ENCODE measurements at places on chromosomes 16 and 17.
A peak's percentile ranks its signal among the peaks of the same experiment; 100 is the strongest.

DNA sequence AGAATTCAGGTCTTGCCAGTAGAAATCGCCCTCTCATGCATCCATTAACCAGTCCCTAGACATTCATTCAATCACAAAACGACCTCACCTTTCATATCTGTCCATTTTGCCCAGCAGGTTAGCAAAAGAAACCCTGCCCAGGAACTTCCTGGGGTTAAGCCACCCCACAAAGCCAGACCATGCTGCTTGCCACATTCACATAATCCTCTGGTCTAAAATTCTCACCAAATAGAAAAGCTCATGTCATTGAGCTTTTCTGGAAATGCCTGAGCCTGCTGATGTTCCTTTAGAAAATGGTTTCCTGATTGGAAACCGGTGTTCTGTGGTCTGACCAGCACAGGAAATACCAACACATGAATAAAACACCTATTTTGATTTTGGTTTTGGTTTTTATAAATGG, 21.6 kb upstream of the DYNLRB2 start:
- no peak for DNase-seq

DNA sequence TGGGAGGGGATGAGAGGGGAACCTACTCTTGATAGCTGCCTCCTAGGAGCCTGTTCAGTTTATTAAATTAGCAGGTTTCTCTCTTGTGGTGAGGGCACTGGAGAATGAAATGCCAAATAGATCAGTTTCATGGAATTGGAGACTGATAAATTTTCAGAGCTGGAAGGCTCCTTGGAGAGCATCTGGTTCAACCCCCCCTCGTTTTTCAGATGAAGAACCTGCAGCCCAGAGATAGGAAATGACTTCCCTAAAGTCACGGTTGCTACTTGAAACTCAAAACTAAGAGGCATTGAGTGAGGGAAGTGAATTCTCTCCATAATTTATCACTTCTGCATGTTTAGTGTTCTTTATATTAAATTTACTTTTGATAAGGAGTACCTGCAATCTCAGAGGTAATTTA, 366.0 kb upstream of the CCL2 start:
- no peak for DNase-seq

DNA sequence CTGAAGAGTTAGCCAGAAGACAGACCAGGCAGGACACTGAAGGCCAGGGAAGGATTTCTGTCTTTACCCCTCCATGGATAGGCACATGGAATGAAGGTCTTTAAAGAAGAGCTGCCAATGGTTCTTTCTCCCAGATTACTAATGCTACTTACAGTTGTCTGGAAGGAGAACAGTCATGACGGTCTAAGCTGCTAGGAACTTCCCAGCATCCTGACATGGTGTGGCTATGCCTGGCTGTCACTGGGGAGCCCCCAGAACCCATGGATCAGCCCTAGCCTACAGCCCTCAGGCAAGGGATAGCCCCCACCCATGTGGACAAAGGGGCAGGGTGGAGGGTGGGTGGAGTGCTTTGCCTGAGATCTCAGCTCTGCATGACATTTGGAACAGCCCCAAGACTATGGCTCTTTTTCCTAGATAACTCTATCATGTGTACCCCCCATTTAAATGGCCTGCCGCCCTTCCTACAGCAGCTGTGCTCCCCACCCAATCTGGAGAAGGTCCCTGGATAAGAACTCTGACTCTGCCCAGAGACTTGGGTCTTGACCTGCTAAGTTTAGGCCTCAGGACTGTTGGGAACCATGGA, 9.2 kb upstream of the KAT7 start:
- no peak for DNase-seq

DNA sequence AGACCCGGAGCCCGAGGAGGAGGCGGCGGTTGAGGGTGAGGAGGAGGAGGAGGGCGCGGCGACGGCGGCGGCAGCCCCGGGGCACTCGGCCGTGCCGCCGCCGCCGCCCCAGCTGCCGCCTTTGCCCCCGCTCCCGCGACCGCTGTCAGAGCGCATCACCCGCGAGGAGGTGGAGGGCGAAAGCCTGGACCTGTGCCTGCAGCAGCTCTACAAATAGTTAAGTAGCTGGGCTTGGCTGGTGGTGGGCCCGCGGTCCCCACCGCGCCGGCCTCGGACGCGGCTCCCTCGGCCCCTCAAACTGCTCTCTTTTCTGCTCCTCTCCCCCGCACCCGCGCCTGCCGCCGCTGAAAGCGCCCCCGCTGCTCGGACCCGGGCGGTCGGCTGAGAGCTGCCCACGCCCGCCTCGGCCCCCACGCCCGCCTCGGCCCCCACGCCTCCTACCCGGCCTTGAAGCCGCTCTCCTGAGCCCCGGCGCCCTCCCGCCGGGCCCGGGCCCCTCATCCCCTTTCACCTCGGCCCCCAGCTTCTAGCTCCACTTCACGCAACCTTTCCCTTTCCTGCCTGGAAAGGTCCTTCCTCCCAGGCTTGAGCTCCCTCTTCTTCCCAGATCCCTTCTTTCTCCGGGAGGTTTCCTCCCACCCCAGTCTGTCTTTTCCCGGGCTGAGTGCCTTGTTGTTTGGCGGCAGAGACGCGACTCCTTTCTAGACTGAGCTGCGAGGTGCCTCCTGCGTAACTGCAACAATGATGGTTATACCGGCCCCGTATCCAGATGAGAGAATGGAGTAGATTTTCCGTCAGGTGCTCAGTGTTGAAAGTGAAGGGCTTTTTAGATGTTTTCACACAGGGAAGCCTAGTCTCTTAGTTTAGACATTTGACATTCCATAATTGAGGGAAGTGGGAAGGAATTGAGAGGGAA, 850 bp downstream of the PPM1E start:
- no peak for DNase-seq

DNA sequence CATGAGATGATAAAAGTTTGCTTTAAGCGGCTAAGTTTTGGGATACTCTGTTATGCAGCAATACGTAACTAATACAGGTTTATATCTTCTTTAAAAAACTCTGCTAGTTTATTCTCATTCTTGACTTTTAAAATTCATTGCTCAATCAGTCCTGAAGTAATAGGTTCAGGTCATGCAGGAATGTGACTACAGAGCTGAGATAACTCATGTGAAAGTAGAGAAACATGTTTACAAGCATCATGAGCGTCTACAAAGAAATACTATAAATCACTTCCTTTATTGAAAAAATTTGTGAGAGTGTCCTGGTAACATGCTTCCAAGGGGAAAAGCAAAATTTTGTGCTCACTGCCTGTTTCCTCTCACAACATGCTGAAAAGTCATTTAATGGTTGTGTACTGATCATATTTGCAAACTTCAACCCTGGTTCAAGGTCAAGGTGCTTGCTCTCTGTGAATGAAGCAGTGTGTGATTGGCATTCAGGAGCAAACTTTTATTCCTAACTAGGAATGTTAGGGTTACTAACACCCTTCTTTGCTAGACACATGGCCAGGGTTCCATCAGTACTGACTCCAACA, 12.5 kb upstream of the TMIGD1 start:
- no peak for DNase-seq

- no peak for DNase-seq
These were observed 13.8 kb upstream of the ABCC3 start for GRCh38 chr17:50620858-50621257.

DNA sequence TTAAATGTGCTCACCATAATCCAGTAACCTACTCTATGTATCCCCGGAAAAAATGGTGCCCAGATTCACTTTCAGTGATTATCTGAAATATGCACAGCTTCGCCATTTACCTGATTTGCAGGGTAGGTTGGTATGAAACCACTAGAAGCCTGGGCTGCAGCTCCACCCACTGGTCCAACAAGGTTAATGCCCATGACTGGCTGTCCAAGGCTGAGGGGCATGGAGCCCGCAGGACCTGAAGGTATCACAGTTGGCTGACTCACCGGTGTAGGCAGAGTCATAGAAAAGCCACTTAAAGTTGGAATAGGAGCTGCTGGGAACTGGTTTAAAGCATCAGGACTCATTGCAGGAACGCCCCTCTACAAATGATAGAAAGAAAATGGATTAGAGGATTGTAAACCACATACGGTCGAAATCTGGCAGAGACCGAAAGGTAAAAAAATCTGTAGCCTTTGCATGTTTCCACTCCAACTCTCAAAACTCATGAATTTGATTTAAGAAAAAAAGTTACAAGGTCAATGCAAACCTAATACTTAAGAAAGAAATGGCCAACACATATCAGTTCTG, 38.6 kb downstream of the SYNRG start:
- DNase-seq = no peak

DNA sequence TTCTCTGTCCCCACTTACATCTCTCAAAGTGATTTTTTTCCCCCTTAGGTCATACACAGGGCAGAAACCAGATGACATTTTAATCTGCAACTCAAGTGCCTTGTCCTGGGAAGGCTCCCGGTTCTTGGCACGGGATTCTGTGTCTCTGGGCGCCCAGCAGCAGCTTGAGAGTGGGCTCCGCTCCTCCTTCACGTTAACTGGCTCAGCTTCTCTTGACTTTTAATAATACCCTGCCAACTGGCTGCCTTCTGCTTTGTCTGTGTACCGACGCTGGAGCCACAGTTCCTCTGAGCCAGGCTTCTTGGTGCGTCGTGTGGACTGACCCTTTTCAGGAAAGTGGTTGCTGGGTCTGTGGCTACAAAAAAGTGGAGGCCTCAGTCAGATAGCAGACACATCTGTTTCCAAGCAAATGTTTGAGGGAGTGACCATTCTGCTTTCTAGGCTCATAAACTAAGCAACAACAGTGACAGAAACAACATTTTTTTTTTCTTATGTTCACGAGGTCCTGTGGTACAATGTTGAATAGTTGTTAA, 64.9 kb downstream of the IRF8 start:
- DNase-seq = no peak

GRCh38 chr17:14670861-14671260, 370.0 kb downstream of the HS3ST3B1 start:
- DNase-seq = no peak

DNA sequence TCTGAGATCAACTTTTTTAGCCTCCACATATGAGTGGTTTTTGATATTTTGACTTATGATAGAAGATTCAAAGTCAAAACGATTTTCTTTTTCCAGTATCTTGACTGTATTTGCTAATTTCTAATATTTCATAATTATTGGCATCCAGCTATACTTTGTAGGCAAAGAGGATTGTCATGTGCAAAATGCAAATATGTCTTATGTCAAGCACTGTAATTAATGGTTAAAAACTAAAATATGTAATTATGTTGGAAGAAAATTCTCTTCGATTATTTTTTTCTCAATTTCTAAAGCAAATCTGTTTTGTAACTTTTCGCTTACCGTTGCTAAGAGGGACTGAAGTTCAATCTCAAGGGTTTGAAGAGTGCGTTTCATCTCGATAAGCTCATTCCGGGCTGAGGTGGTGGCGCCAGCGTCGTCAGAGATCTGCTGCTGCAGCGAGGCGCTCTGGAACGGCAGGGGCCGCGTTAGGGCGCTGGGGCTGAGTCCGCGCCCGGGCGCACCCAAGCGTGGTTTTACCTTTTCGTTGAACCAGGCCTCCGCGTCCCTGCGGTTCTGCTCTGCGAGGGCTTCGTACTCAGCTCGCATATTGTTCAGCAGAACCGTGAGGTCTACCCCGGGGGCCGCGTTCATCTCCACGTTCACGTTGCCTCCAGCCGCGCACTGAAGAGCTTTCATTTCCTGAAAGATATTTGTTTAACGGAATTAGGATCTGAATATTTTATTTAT, 3.0 kb downstream of the KRT27 start:
- DNase-seq = no peak

- peak; percentile 20 for DNase-seq
These were observed 2.5 kb upstream of the RAB11FIP4 start for GRCh38 chr17:31388770-31389656.

- DNase-seq = no peak
These were observed 25.9 kb downstream of the PITPNM3 start for GRCh38 chr17:6530324-6530920.

DNA sequence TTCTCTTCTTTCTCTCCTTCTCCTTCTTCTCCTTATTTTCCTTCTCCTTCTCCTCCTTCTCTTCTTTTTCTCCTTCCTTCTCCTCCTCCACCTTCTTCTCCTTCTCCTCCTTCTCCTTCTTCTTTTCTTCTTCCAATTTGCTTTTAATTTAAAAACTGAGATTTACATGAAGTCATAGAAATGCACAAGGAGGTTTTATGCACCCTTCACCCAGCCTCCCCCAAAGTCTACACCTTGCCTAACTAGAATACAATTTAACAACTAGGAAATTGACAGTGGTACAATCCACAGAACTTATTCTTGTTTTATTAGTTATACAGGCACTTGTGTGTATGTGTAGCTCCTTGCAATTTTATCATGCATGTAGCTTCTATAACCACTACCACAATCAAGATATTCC, 826.7 kb downstream of the KCNJ2 start:
- DNase-seq = no peak

- DNase-seq = no peak
These were observed 105.1 kb upstream of the SDK2 start for GRCh38 chr17:73749337-73749823.

DNA sequence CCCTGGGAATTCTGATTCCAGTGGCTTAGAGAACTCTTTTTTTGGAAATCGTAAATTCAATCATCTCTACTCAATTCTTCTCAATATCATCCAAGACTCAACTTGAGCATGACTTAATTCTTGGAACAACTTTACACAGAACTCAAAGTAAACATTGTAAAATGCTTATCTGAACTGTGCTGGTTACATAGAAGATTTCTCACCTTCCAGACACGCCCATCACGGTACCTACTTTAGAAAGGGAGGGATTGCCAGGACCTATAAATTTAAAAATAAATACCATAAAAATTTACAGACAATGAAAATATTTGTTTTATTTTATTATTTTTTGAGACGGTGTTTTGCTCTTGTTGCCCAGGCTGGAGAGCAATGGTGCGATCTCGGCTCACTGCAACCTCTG, 26.5 kb downstream of the MAP1LC3B start:
- DNase-seq = no peak

DNA sequence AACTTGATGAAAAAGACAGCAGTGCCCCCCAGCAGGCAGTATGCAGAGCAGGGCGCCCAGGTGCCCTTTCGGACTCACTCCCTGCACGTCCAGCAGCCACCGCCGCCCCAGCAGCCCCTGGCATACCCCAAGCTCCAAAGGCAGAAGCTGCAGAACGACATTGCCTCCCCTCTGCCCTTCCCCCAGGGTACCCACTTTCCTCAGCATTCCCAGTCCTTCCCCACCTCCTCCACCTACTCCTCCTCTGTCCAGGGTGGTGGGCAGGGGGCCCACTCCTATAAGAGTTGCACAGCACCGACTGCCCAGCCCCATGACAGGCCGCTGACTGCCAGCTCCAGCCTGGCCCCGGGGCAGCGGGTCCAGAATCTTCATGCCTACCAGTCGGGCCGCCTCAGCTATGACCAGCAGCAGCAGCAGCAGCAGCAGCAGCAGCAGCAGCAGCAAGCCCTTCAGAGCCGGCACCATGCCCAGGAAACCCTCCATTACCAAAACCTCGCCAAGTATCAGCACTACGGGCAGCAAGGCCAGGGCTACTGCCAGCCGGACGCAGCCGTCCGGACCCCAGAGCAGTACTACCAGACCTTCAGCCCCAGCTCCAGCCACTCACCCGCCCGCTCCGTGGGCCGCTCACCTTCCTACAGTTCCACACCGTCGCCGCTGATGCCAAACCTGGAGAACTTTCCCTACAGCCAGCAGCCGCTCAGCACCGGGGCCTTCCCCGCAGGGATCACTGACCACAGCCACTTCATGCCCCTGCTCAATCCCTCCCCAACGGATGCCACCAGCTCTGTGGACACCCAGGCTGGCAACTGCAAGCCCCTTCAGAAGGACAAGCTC, 43.2 kb downstream of the SREBF1 start:
- no peak for DNase-seq

Measured in activated effector memory CD4-positive, alpha-beta T cell treated with Interleukin-2 at 50 U/mL for 16 hours (primary cell).